Stromal cell of bone marrow (primary cell): ENCODE measurements at places on chromosomes 7 and 10.

- no peak for DNase-seq
Measured at GRCh38 chr10:106320078-106320477, 844.4 kb downstream of the SORCS1 start.

GRCh38 chr10:79063071-79063491 is 5.7 kb upstream of the ZMIZ1 start:
- no peak for DNase-seq

DNA sequence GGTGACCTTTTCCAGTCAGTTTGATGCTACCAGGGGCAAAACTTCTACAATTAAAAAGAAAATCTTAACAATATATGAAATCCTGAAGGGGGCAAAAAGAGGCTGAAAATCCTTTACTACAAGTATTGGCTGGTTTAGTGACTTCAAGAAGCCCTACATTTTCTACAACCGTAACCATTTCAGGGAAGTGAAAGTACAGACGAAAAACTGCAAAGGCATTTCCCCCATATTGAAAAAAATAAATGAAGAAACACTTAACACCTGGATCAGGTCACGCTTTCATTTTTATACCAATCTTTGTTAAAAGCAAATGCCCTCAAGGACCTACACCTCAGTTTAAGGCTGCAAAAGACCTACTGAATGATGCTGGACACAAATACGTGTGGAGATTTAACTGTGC is 38.6 kb downstream of the IL6 start:
- no peak for DNase-seq

- no peak for DNase-seq
Measured at GRCh38 chr10:80485076-80485945, 31.2 kb downstream of the TSPAN14 start.

DNA sequence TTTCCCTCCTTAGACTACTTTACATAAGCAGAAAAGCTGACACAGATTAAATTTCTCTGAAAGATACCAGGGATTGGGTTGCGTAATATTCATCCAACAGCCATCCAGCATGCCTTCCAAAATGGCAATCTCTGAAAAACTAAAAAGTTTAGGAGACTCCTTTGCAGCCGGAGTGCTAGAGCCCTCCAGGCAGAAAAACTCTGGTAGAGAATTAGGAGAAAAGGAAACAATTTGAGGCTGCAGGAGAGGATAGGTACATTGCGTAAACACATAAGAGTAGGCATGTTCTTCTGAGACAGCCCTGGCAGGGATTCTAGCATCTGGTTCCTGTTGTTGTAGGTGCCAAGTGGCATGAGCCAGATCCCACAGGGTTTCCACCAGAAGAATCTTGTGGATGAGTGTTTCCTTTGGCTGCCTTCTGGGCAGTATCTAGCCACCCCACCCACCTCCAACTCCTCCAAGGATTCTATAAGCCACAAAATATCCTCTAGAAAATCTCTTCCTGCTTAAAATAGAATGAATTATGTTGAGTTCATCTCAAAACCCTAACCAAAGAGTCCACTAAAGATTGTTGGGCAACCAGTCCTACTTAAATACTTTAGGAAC is 402.4 kb downstream of the HGF start:
- DNase-seq: peak; percentile 80
